ENCODE measurements at places on chromosomes 2 and 18.
A peak's percentile ranks its signal among the peaks of the same experiment; 100 is the strongest.

DNA sequence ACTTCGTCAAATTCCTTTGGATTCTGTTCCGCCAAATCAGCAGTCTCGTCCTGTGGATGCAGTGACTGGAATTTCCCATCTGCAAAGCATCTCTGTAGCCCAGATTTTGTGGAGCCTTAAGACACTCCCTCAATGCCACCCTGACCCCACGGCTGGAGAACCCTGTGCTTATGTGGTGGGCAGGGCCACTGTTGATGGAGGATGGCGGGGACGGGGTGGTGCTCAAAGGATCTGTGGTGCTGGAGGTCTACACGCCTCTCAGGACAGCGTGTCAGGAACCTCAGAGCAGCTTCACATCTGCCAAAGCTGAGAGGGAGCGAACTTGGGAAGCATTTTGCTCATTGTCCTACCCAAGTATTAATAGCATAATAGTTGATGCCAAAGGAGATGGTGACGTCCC is 200.1 kb downstream of the MGAT5 start:
- DNase-seq, result no peak

GRCh38 chr2:1518331-1518803 is 105.1 kb downstream of the TPO start:
- DNase-seq, result peak; percentile 75

DNA sequence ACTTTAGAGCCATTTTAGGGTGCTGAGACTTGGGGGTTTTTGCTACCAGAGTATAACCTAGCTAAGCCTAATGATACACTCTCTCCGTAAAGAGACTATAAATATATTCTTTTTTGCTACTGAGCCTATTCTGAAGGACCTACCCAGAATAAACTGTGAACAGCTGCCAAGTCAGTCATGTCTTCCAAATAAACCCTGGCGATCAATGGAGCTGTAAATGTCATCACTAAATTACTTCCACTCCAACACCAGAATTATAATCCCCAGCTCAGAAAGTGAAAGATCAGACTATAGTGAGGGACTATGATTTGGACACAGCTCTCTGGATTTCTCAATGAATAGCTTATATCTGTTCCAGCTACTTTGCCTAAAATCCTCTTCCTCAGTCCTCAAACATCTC is 178.9 kb downstream of the METTL4 start:
- no peak for DNase-seq

GRCh38 chr2:198973785-198974184 is 484.0 kb downstream of the SATB2 start:
- no peak for DNase-seq

DNA sequence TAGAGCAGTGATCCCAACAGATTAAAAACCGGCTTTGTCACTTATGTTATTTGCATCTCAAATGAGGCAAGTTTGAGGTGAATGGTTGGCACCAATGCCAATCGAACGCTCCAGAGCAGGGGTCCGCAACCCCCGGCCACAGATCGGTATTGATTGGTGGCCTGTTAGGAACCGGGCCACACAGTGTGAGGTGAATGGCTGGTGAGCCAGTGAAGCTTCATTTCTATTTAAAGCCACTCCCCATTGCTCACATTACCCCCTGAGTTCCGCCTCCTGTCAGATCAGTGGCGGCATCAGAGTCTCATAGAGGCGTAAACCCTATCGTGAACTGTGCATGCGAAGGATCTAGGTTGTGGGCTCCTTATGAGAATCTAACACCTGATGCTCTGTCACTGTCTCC is 132.0 kb downstream of the TMEM182 start:
- no peak for DNase-seq

DNA sequence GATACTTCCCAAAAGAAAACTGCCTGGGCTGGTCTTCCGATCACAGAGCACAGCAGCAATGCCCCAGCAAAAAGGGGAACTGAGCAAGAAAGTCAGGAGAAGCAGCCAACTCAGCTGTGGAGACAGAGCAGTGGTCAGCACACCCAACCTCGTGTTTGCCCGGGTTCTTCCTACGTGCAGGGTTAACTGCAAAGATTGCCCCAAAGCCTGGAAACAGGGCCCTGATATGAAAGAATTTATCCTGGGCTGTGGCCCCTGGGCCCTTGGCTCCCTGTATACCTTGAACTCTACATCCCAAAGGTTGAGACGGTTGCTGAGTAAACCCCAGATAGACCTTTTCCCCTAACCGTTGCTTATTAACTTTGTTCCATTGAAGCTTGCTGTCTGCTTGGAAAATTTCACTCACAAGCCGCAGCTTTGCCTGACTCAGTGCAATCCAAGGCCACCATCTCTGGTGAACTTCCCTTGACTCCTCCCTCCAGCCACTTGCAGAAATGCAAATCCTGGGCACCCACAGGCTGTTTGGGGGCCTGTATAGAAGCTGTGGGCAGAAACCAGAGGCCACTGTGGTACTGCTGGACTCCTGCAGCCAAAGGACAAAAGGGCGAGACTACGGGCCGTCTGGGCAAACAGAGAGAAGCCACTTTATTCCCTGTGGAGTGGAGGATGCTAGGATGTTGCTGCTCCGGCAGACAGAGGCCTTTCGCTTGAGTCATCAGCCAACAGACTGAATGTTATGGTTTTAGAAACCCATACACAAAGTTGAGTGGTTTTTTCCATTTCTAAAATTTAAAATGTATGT is 18.2 kb downstream of the NRP2 start:
- no peak for DNase-seq

DNA sequence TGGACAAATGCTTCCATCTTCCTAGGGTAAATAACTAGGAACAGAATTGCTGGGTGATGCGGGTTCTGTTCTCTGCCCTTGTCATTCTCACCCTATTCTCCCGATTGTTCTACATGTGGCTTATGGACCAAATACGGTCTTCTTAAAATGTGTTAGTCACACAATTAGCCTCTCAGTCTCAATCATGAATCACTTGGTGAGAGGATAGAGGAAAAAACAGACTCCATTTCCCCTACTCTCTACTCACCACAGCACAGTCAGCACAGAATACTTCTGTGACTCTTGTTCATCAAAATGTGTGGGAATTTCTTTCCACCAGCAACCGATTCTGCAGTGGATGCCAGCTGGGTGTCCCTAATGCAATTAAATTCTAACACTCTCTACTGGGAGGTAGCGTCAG is 125.2 kb downstream of the SH3BP4 start:
- no peak for DNase-seq

GRCh38 chr2:241263061-241263460 is 52.4 kb downstream of the HDLBP start:
- DNase-seq, result no peak

- DNase-seq, result no peak
Observed at GRCh38 chr2:215749092-215749957, 264.0 kb downstream of the MREG start.

DNA sequence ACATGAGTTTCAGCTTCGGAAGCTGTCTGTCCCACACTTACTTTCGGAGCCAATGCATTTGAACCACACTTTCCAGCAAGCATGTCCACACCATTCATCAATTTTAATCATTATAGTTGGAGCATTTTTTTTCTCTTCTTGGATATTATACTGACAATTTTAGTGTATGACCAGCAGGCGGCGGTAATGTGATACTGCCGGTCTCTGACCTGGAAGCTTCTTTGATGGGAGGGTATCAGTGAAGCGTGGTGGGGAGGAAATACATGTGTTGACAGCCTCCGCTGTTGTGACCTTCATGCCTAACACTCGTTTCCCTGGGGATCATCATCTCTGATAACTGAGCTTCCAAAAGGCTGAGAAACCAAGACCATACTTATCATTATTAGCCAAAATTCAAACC is 231.7 kb downstream of the GBX2 start:
- DNase-seq, result peak; percentile 15

DNA sequence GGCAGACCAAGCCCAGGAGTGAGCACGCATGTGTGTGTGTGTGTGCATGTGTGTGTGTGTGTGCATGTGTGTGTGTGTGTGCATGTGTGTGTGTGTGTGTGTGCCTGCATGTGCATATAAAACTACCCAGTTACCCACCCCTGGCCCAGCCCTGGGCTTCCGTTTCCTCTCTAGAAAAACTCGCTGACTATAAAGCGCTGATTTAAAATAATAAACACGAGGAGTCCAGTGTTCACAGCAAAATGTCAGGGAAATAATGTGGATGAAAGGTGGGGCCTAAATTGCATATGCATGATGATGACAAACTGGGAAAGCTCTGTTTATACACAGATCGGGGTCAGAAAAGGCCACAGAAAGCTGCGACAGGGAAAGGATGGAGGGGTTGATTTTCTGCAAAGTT is 7.5 kb downstream of the ADCY3 start:
- no peak for DNase-seq

- DNase-seq, result no peak
Observed at GRCh38 chr18:12975488-12975887, 15.7 kb upstream of the CEP192 start.

DNA sequence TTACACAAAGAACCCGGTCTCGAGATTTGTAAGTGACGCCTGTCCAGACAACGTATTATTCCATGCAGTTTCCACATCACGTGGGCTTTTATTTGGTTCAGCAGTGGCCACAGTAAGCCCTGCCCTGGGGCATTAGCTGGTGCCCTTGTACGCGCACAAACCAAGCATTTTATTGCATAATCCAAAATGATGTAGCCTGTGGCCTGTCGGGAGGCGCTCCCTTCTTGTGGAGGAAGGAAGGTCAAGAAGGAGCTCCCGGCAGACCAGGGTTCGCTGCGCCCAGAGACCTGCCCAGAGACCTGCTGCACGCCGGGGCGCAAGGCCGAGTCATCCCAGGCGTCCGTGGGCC is 179.6 kb upstream of the ALKAL2 start:
- no peak for DNase-seq

DNA sequence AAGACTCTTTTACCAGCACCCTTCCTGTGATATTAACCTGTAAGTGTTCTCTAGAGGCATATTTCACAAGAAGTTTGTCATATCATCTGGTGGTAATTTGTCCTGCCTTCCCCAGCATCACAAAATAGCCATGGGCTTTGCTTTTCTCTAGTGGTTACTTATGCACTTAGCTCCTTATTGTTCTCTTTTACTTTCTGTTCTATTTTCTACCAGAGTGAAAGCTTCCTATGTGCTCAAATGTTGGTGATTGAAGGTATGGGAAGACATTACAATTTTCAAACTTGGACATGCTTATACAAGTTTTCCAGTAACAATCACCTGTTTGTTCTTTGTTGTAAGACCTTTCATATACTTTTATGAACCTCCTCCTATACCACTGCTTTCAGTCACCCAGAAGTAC is 87.0 kb upstream of the KCNH7 start:
- DNase-seq, result no peak

GRCh38 chr18:36350251-36350651 is 52.7 kb downstream of the FHOD3 start:
- DNase-seq, result no peak

DNA sequence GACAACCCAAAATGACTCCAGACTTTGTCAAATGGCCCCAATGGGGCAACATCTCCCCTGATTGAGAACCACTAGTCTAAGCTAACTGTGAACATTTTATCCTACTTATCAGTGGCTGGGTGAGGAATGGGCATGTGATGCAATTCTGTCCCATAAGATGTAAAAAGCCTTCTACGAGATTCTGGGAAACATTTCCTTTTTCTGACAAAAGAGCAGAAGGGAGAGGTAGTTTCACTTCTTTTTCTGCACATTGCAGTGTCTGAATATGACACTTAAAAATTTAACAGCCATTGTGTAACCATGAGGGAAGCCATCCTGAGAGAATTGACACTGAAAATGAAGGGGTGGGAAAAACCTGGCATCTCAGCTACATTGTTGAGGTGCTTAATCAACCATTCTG is 17.3 kb upstream of the MARCHF4 start:
- DNase-seq, result no peak

DNA sequence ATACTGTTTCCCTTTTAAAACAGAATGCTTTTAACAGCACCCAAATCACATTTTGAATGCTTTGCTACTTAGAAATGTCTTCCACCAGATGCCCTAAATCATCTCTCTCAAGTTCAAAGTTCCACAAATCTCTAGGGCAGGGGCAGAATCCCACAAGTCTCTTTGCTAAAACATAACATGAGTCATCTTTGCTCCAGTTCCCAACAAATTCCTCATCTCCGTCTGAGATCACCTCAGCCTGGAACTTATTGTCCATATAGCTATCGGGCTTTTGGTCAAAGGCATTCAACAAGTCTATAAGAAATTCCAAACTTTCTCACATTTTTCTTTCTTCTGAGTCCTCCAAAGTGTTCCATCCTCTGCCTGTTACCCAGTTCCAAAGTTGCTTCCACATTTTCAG is 1374.5 kb upstream of the NXPH2 start:
- DNase-seq, result no peak

GRCh38 chr2:222569826-222570225 is 86.1 kb downstream of the FARSB start:
- DNase-seq, result no peak

- no peak for DNase-seq
Observed at GRCh38 chr2:3974765-3975164, 271.4 kb downstream of the DCDC2C start.

- DNase-seq, result no peak
Observed at GRCh38 chr2:144528108-144528507, 8.2 kb upstream of the ZEB2 start.

GRCh38 chr2:134435936-134436335 is 182.1 kb downstream of the MGAT5 start:
- no peak for DNase-seq
